Karpas-422 (cell line): ENCODE measurements at places on chromosomes 7 and 10. TPM values are rescaled to one million over a fixed set of nuclear protein-coding genes. Genes with fewer than 3 reads are reported as not detected.

The OIT3 gene
- total RNA-seq = 0.65 TPM in 1 of 2 replicates, not detected in the other

The CXCL12 gene
- not detected in 2 replicates for total RNA-seq

The TBX20 gene
- not detected in 2 replicates for total RNA-seq

The GPR26 gene
- total RNA-seq = not detected in 2 replicates

The CPVL gene
- total RNA-seq = not detected in 2 replicates

The PPP1R9A gene
- total RNA-seq = not detected in 2 replicates

The CDC14C gene
- not detected in 2 replicates for total RNA-seq

The PNLIPRP1 gene
- total RNA-seq = not detected in 2 replicates

The MSS51 gene
- 2.7 and 5.7 TPM in 2 replicates for total RNA-seq

GRCh38 chr10:97314671-97315070 lies 4.4 kb upstream of the FRAT1 start:
- no peak overlapping the region for H3K27ac ChIP-seq
- no peaks in the 10 kb centered on the region for H3K36me3 ChIP-seq
- no peak for DNase-seq
- H3K27me3 ChIP-seq = no peaks in the 10 kb centered on the region

DNA sequence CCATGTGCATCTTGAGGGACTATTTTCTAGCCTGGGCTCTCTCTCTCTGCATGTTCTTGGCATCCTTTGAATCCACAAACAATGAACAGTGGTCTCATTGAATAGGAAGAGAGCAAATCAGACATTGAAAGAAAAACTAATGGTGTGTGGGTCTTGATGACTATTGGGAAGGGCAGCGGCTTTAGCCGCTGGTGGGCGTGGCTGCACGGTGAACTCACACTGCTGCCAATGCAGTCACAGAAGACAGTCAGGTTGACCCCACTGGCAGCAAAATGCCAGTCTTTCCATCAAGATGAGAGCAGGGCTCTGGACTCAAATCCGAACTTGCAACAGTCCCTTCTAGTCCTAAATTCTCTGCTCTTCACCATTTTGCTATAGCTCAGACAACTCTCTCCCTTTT lies 91.0 kb downstream of the ADARB2 start:
- no peak overlapping the region for H3K27ac ChIP-seq
- no peak for DNase-seq
- no peaks in the 10 kb centered on the region for H3K27me3 ChIP-seq
- H3K4me3 ChIP-seq = no peak overlapping the region
- H3K36me3 ChIP-seq = no peaks in the 10 kb centered on the region

- peak; percentile 75 for DNase-seq
- peak overlapping the region; percentile 81 for H3K4me3 ChIP-seq
- H3K27me3 ChIP-seq = no peaks in the 10 kb centered on the region
- peaks cover 47% of the 10 kb centered on the region for H3K4me1 ChIP-seq
Measured at GRCh38 chr7:151009327-151010036, 14.8 kb downstream of the ATG9B start.

- DNase-seq = no peak
- H3K36me3 ChIP-seq = no peaks in the 10 kb centered on the region
- no peaks in the 10 kb centered on the region for H3K27me3 ChIP-seq
- no peak overlapping the region for H3K27ac ChIP-seq
Measured at GRCh38 chr7:157682064-157682945, 345.5 kb downstream of the DNAJB6 start.

DNA sequence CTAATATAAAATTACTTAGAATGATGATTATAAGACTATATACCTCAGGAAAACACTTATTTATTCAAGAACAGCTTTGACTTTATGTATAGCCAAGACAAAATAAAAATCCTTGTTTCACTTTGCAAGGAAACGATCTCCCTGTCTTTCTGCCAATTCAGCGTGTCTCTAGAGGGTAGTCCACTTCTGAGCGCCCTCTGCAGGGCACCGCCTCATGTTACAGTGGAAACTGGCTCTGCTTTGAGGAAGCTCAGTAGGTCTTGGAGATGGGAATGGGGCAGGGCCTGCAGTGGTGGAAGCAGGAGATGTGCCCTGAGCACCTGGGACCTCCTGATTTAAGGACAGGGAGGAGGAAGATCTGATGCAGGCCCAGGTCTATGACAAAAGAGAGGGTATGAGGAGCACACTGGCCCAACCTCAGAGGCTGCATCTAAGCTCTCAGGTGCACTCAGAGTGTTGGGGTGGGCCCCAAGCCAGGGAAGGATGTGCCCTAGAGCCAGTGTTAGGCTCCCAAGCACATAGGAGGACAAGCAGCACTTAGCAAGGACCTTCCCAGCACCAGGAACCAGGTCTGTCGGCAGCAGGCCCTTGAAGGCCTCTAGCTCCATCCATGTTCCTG lies 481.0 kb downstream of the TNS3 start:
- no peak overlapping the region for H3K27ac ChIP-seq
- no peaks in the 10 kb centered on the region for H3K27me3 ChIP-seq
- H3K4me3 ChIP-seq = no peak overlapping the region
- H3K36me3 ChIP-seq = no peaks in the 10 kb centered on the region
- H3K4me1 ChIP-seq = no peaks in the 10 kb centered on the region

GRCh38 chr10:63972949-63973827 lies 452.0 kb downstream of the REEP3 start:
- H3K36me3 ChIP-seq = no peaks in the 10 kb centered on the region
- H3K27ac ChIP-seq = no peak overlapping the region
- H3K27me3 ChIP-seq = no peaks in the 10 kb centered on the region
- DNase-seq = no peak
- no peaks in the 10 kb centered on the region for H3K4me1 ChIP-seq

- H3K36me3 ChIP-seq = no peaks in the 10 kb centered on the region
- H3K4me3 ChIP-seq = no peak overlapping the region
- no peaks in the 10 kb centered on the region for H3K27me3 ChIP-seq
- no peak overlapping the region for H3K27ac ChIP-seq
- H3K4me1 ChIP-seq = peaks cover 51% of the 10 kb centered on the region
Measured at GRCh38 chr10:21521751-21522533, 3.5 kb downstream of the SKIDA1 start.

DNA sequence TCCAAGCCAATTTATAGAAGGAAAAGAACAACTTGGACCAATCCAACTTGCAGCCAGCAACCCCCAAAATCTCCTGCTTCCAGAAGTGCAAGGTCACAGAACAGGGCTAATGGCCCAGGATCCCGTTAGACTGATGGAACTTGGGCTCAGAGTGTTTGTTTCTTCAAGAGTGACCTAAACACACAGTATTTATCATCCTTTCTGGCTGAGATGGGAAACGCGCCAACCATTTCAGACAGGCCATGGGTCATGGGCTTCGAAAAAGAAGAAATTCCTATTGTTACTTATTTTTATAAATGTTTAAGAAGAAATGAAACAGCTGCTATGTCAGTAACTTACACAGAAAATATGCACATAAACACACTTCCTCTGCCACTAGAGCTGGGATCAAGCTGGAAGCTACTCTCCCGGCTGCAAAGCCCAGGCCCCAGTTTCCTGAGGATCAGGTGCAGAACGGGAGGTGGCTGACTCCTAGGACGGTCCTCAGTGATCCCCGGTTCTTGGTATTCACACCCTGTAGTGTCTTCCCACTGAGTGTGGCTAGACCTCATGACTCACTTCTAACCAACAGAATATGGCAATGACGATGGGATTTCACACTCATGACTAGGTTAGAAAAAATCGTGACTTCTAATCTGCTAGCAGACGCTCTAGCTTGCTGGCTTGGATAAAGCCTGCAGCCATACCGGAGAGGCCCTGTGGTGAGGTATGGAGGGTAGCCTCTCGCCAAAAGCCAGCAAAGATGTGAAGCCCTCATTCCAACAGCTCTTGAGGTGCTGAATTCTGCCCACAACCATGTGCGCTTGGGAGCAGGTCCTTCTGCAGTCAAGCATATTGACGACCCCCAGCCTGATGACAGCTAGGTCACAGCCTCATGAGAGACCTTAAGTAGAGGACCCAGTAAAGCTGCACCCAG lies 60.2 kb downstream of the CHST15 start:
- no peak overlapping the region for H3K4me3 ChIP-seq
- DNase-seq = no peak
- H3K4me1 ChIP-seq = peaks cover 12% of the 10 kb centered on the region
- no peak overlapping the region for H3K27ac ChIP-seq

GRCh38 chr7:75048435-75049379 lies 24.9 kb downstream of the RCC1L start:
- H3K4me3 ChIP-seq = no peak overlapping the region
- no peak for DNase-seq
- no peak overlapping the region for H3K27ac ChIP-seq
- H3K27me3 ChIP-seq = no peaks in the 10 kb centered on the region
- peaks cover 8% of the 10 kb centered on the region; the same call in 1 of the 2 replicates for H3K36me3 ChIP-seq
- no peaks in the 10 kb centered on the region for H3K4me1 ChIP-seq

DNA sequence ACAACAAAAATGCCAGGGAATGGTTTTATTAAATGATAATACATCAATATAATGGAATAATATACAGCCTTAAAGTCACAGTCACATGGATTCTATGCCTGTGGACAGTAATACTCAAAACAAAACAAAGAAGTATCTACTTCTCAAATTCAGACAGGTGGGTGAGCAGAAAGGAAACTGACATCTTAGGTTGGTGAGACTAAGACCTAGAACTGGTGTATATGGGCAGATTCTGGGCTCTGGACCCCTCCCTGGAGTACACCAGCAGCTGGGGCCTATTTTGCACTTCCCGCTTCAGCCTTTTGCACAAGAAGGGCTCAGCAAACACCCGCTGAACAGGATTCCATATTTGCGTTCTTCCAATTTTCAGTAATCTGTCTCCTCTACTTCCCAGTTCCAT lies 5.4 kb upstream of the FIS1 start:
- peaks cover 27% of the 10 kb centered on the region for H3K4me1 ChIP-seq
- DNase-seq = no peak
- H3K27ac ChIP-seq = no peak overlapping the region

DNA sequence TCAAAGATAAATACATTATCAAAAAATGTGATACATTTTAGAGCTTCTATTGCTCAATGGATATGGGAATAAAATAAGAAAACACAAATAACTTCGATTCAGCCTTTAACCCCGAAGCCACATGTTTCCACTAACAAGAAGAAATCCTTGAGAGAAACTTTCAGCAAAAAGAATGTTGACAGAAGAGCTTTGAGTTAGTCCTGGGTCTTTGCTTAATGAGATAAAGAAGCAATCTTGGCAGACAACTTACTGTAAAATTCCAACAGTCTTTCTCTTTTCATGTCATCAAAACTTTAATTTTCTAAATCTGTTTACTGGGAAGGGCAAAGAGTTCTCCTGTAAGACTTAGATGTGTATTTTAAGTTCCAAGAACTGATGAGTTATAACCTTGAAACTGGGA lies 810.2 kb downstream of the CNTNAP2 start:
- H3K4me3 ChIP-seq = no peak overlapping the region
- no peaks in the 10 kb centered on the region for H3K36me3 ChIP-seq
- H3K27ac ChIP-seq = no peak overlapping the region
- H3K27me3 ChIP-seq = no peaks in the 10 kb centered on the region
- H3K4me1 ChIP-seq = no peaks in the 10 kb centered on the region
